HT-29 (cell line): ENCODE measurements at places on chromosomes 4 and X. TPM values are rescaled to one million over a fixed set of nuclear protein-coding genes. Genes with fewer than 3 reads are reported as not detected.

The FAM184B gene
- total RNA-seq = not detected in 2 replicates

The TCP11X2 gene
- total RNA-seq = not detected in 2 replicates

The ADAMTS3 gene
- not detected in 2 replicates for total RNA-seq

The PNMA6F gene
- total RNA-seq = not detected in 2 replicates

The GPM6B gene
- not detected in 2 replicates for total RNA-seq
